Nasal cavity respiratory epithelium epithelial cell of viscerocranial mucosa (primary cell): ENCODE measurements at places on chromosomes 12 and 14. TPM values are rescaled to one million over a fixed set of nuclear protein-coding genes. Genes with fewer than 3 reads are reported as not detected.

ARHGEF40 gene
- total RNA-seq, result 4.1 and 20.6 TPM in 2 replicates

FGF6 gene
- total RNA-seq, result not detected in 2 replicates

KSR2 gene
- under 0.01 TPM in 2 replicates for total RNA-seq

CLEC4E gene
- total RNA-seq, result not detected in 2 replicates

ESRRB gene
- not detected in 2 replicates for total RNA-seq

REP15 gene
- 0.34 and 2.3 TPM in 2 replicates for total RNA-seq

SIX4 gene
- total RNA-seq, result 7.9 and 11.5 TPM in 2 replicates

MSI1 gene
- total RNA-seq, result not detected in 2 replicates

RBP5 gene
- not detected in 2 replicates for total RNA-seq
